ENCODE measurements at places on chromosomes 5 and 9.

GRCh38 chr9:4760122-4760521 lies 19.1 kb upstream of the AK3 start:
- DNase-seq, result no peak

GRCh38 chr5:171424726-171425125 lies 5.3 kb downstream of the FGF18 start:
- peak; percentile 52 for DNase-seq

DNA sequence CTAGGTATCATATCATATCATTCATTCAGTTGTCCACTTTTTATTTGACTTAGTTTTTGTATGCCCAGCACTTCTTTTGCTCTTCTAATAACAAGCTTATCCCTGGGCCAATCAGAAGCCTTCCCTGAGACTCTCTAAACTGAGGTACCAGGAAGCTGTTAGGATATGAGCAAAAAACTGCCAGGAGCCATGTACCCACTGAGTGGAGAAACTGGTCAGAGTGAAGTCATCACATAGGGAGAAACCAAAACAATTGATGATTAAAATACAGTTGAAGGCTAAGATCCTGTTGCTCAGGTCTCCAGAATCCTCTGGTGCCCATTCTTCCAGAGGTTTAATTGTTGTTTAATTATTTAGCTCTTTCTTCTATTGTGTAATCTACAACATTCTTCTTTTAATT lies 120.2 kb downstream of the KIAA0825 start:
- DNase-seq, result no peak

DNA sequence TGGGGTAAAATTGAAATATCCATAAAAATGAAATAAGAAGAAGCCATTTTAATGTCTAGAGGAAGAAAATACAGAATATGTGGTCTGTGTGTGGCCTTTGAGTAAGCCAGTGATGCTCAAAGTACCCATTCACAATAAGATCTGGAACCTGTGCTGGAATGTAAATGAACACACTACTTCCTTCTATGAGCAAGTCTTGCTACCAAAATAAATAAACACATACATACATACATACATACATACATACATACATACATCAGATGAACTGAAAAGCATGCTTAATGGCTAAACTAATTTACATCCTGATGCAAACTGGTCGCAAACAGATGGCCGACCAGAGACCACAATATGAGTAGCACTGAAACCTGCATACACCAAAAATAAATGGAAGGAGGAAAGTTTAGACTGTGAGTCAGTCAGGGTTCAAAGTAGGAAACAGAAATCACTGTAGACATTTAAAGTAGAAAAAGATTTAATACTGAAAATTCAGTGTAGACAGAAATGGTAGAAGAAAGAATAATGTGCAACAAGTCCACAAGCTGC lies 317.6 kb downstream of the CAAP1 start:
- DNase-seq, result no peak
